ENCODE measurements at places on chromosomes 6 and 20. TPM values are rescaled to one million over a fixed set of nuclear protein-coding genes. Genes with fewer than 3 reads are reported as not detected.

CFAP206 gene
- total RNA-seq = 0.20 TPM

MICA gene
- 72.9 TPM for total RNA-seq

DNA sequence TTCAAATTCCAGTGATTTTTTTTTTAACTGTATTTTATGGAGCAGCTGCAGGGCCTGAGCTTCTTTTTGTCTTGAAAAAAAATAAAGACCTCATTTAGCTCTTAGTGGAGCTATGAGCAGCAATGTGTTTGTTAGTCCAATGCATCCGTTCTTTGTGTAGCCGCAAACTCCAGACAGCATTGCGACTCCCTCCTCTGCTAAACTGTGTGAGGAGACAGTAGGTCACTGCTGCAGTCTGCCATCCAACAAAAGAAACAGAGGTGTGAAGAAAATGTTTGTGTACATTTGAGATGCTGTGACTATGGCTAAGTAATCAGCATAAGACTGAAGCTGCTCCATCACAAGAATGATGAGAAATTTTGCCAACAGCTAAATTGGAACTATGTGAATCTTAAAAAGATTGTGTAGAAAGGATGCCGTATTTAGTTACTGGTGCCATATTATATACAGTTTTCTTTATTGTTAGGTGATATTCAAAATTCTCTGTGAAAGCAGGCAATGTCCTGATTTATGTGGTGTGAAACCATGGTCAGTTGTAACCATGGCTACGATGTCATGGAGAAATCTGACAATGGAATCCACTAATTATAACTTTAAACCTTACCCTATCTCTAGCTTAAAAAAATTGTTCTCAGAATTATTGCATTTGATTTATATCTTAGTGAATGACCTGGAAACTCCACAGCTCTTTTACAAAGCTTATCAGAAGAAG lies 428.8 kb upstream of the EPHA7 start:
- no peak for DNase-seq

- DNase-seq = no peak
Observed at GRCh38 chr6:24755279-24755678, 19.5 kb upstream of the GMNN start.

DNA sequence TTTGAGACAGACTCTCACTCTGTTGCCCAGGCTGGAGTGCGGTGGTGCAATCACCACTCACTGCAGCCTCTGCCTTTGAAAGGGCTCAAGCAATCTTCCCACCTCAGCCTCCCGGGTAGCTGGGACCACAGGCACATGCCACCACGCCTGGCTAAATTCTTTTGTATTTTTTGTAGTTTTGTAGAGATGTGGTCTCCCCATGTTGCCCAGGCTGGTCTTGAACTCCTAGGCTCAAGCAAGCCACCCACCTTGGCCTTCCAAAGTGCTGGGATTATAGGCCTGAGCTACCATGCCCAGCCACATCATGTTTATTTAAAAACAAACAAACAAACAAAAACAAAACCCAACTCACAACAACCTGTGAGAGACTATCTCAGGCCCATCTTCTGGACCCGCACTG lies 29.7 kb upstream of the APCDD1L start:
- DNase-seq = no peak
